Melanocyte of skin (primary cell): ENCODE measurements at places on chromosomes 4 and X. TPM values are rescaled to one million over a fixed set of nuclear protein-coding genes. Genes with fewer than 3 reads are reported as not detected.

The REPS2 gene
- 3.0 and 4.3 TPM in 2 replicates for total RNA-seq

The PABPC4L gene
- under 0.01 TPM in 2 replicates for total RNA-seq

The WWC2 gene
- total RNA-seq = 14.5 and 29.4 TPM in 2 replicates

The ZNF630 gene
- total RNA-seq = under 0.01 and 0.73 TPM in 2 replicates

The PIR gene
- 150 and 193 TPM in 2 replicates for total RNA-seq

The ATP10D gene
- 18.3 and 22.2 TPM in 2 replicates for total RNA-seq

The PRR32 gene
- total RNA-seq = not detected in 2 replicates

The ABLIM2 gene
- 0.36 and 0.69 TPM in 2 replicates for total RNA-seq

The HSFX2 gene
- total RNA-seq = under 0.01 TPM in 1 of 2 replicates, not detected in the other

The GPR50 gene
- total RNA-seq = not detected in 2 replicates

The VGLL1 gene
- total RNA-seq = not detected in 2 replicates

The STS gene
- total RNA-seq = 2.8 and 8.0 TPM in 2 replicates

The ELMOD2 gene
- total RNA-seq = 10.3 and 24.2 TPM in 2 replicates

The RTL9 gene
- total RNA-seq = under 0.01 and 0.15 TPM in 2 replicates

The G3BP2 gene
- total RNA-seq = 179 and 242 TPM in 2 replicates

The RPGR gene
- 8.6 and 10.2 TPM in 2 replicates for total RNA-seq

The INTS6L gene
- 3.0 and 3.7 TPM in 2 replicates for total RNA-seq

The RADX gene
- 7.6 and 10.3 TPM in 2 replicates for total RNA-seq

The NPY5R gene
- not detected in 2 replicates for total RNA-seq

The SMIM20 gene
- total RNA-seq = 20.3 and 32.7 TPM in 2 replicates

The UGT2B10 gene
- total RNA-seq = not detected in 2 replicates

The RHOXF2 gene
- total RNA-seq = not detected in 2 replicates

The TLR1 gene
- total RNA-seq = 29.6 and 39.3 TPM in 2 replicates

The CNKSR2 gene
- 3.1 and 3.3 TPM in 2 replicates for total RNA-seq

The ASB9 gene
- 15.0 and 24.3 TPM in 2 replicates for total RNA-seq

The PLP2 gene
- total RNA-seq = 28.9 and 31.6 TPM in 2 replicates

The CLIC2 gene
- total RNA-seq = 0.15 TPM in 1 of 2 replicates, not detected in the other

The SLC26A1 gene
- total RNA-seq = under 0.01 and 0.33 TPM in 2 replicates

The MAGEE2 gene
- total RNA-seq = not detected in 2 replicates
